SJSA1 (cell line): ENCODE measurements at places on chromosomes 6 and 20. TPM values are rescaled to one million over a fixed set of nuclear protein-coding genes. Genes with fewer than 3 reads are reported as not detected.

Gene KIFC1
- total RNA-seq, result 95.5 and 120 TPM in 2 replicates

Gene RFX6
- not detected in 2 replicates for total RNA-seq

Gene MYB
- total RNA-seq, result 0.16 TPM in 1 of 2 replicates, not detected in the other

Gene SCRT2
- total RNA-seq, result not detected in 2 replicates

Gene ASIP
- total RNA-seq, result not detected in 2 replicates

Gene CRISP3
- total RNA-seq, result not detected in 2 replicates

Gene PAX1
- total RNA-seq, result not detected in 2 replicates

Gene RWDD2A
- 0.60 and 1.7 TPM in 2 replicates for total RNA-seq

Gene CYP21A2
- not detected in 2 replicates for total RNA-seq

Gene GNRH2
- not detected in 2 replicates for total RNA-seq

Gene CALHM6
- not detected in 2 replicates for total RNA-seq

Gene VIP
- total RNA-seq, result 0.06 and 0.26 TPM in 2 replicates

Gene MLN
- not detected in 2 replicates for total RNA-seq

Gene TMEM244
- not detected in 2 replicates for total RNA-seq

Gene FAM83C
- total RNA-seq, result not detected in 2 replicates

Gene SPATS1
- total RNA-seq, result not detected in 2 replicates

Gene SOX18
- 61.7 and 70.0 TPM in 2 replicates for total RNA-seq

Gene TMEM14A
- 78.6 and 91.0 TPM in 2 replicates for total RNA-seq

Gene CST5
- total RNA-seq, result not detected in 2 replicates

Gene MAK
- not detected in 2 replicates for total RNA-seq

Gene EYA2
- 0.08 TPM in 1 of 2 replicates, not detected in the other for total RNA-seq

Gene OVOL2
- total RNA-seq, result not detected in 2 replicates

Gene PROCR
- 20.4 and 22.0 TPM in 2 replicates for total RNA-seq

Gene HNF4A
- total RNA-seq, result not detected in 2 replicates

Gene CAPN11
- total RNA-seq, result not detected in 2 replicates

Gene CST7
- total RNA-seq, result not detected in 2 replicates

Gene PCED1A
- total RNA-seq, result 18.3 and 25.6 TPM in 2 replicates

Gene AP5S1
- 17.2 and 17.7 TPM in 2 replicates for total RNA-seq

Gene TSBP1
- not detected in 2 replicates for total RNA-seq

Gene NRSN1
- total RNA-seq, result not detected in 2 replicates

Gene RNASET2
- total RNA-seq, result 19.6 and 30.4 TPM in 2 replicates

Gene FKBP1C
- 0.09 and 0.37 TPM in 2 replicates for total RNA-seq

Gene MOG
- total RNA-seq, result not detected in 2 replicates

Gene LINC00237
- not detected in 2 replicates for total RNA-seq

Gene MC3R
- total RNA-seq, result not detected in 2 replicates

Gene PNPLA1
- total RNA-seq, result not detected in 2 replicates

Gene HLA-DQB1
- not detected in 2 replicates for total RNA-seq

Gene PGC
- total RNA-seq, result not detected in 2 replicates

Gene HSPA1L
- 0.78 and 0.87 TPM in 2 replicates for total RNA-seq

Gene SIRPB1
- not detected in 2 replicates for total RNA-seq

Gene CALHM5
- total RNA-seq, result 6.2 and 7.2 TPM in 2 replicates

Gene CST4
- total RNA-seq, result not detected in 2 replicates

Gene PRL
- total RNA-seq, result not detected in 2 replicates

Gene TNFRSF6B
- total RNA-seq, result 1.9 TPM in 1 of 2 replicates, not detected in the other

Gene PERP
- 42.4 TPM in 2 replicates for total RNA-seq
